Left colon (tissue), 2 donors: ENCODE measurements at places on chromosomes 6 and 20.

- DNase-seq = no peak
Measured at GRCh38 chr6:71489736-71490135, 201.1 kb downstream of the OGFRL1 start.

DNA sequence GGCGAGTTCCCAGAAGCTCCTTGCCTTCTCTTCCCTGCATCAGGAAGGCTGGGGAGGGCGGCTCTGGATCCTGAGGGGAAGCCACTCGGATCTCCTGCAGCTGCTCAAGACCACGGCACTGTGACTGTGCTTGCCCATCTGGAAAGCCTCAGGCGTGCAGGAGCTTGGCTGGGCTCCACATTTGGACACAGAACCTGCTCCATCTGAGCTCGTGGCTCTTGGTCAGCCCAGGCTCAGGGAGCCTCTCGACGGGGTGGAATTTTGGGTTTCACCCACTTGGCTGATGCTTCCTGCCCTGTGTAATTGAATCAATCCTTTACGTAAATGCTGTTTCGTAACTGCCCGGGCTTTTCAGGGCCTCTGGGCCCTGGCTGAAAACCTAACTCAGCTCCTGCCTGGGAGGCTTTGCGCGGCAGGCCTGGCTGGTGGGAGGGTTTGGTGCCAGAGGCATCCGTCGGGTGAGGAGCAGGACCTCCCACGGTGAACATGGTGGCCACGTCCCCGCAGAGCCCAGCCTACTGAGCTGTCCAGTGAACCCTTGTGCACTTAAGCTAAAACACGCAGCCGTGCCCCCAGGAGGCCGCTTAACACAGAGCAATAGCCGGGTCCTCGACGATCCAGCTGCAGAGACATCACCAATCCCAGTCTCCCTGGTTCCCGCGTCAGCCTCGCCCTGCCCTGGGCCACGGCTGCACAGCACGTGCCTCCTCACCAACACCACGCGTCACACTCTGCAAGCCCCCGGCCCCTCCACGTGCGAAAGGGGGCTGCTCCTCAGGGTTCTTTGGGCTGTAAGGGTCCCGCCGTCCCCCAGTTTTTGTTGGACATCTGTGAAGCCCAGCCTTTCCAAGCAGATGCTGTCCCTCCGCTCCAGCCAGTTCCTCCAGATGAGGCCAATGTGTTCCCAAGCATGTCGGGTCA lies 241.0 kb downstream of the DLL1 start:
- DNase-seq = peak; percentile 90

DNA sequence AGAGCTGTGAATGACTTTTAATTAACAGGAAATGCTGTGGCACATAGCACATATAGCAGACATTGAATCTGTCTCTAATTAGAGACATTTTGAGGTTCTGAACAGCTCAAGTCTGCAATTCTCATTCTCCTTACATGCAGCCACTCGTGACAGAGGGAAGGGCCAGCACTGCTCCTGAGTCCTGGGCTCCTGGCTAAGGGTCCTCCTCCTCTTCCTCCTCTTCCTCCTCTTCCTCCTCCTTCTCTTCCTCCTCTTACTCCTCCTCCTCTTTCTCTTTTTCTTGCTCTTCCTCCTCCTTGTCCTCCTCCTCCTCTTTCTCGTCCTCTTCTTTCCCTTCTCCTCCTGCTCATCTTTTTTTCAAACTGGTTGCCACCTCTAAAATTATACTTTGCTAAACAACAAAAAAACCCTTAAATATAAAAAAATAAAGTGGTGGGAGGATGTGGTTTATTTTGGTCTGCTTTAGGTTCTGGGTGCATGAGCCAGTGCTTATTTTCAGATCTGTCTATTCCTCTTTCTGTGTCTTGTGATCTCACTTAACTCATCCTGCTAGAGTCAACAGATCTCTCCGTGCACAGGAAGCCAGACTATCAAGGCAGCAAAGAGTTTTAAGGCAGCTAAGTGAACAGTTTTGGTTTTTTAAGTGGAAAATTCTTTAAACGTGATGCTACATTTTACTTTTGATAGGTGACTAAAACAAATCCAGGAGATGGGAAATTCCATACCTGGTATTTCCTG lies 159.3 kb downstream of the CD83 start:
- no peak for DNase-seq

GRCh38 chr20:53255102-53255710 lies 283.0 kb downstream of the TSHZ2 start:
- no peak for DNase-seq

GRCh38 chr6:83985308-83985713 lies 48.3 kb upstream of the MRAP2 start:
- no peak for DNase-seq

DNA sequence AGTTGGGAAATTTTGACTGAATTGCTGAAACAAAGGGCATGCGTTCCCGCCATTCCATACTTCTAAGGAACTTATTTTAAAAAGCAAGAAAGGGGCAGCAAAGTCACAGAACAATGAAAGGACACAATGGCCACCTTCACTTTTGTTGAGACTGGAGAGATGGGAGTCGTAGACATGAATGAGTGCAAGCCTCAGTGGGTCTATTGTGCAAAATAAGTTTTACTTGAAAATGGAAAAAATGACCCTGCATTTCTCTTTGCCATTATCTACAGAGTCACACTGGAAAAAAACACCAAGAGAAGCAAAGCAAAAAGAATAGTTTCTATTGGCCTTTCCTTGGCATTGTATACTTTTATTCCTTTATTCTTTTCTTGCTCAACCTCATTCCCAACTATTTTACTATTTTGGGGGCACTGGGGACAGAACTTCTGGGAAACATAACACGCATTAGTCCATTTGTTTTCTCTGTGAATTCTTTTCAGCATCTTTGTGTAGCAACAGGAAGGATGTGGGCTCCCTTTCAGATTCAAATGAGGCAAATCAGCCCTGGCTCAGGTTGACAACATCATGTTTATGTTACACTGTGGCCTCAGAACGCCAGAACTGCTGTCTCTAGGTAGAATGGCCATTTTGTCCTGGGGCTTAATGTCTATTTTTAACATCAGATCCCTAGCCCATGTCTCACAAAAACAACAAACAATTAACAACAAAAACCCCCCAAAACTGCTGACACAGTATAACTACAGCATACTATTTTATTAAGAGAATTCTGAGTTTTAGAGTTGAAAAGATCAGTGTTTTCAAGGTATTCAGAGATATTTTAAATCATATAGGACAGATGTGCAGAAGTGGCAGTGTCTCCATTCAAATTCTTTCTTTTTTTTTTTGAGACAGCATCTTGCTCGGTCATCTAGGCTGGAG lies 122.2 kb downstream of the FYN start:
- no peak for DNase-seq

DNA sequence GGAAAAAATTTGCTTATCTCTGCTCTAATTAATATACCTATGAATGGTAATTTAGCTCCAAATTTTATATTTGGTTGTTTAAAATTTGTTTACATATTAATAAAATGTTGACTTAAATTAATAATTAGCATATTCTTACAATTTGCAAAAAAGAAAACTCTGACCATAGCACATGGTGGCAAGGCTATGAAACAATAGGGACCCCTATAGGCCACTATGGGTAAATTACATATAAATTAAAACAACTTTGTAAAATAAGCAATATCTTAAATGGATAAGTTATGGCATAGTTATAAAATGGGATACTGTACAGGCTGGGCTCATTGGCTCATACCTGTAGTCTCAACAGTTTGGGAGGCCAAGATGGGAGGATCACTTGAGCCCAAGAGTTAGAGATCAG lies 76.0 kb downstream of the MKKS start:
- DNase-seq = no peak

GRCh38 chr6:2766767-2767656 lies 1.8 kb downstream of the WRNIP1 start:
- DNase-seq = no peak

DNA sequence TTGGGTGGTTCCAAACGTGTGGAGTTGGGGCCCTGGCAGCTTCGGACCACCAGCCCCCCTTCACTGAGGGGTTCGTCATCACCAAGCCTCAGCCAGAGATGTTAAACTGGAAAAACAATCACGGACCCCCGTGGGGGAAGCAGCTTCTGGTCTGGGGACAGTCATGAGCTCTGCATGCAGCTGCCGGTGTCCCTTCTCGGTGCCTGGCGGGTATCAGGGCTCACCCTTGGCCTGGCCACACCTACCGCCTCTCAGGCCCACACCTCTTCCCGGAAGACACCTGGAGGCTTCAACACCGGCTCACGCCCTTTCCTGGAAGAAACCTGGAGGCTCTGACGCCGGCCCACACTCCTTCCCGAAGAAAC lies 77.8 kb upstream of the BHLHE23 start:
- no peak for DNase-seq

DNA sequence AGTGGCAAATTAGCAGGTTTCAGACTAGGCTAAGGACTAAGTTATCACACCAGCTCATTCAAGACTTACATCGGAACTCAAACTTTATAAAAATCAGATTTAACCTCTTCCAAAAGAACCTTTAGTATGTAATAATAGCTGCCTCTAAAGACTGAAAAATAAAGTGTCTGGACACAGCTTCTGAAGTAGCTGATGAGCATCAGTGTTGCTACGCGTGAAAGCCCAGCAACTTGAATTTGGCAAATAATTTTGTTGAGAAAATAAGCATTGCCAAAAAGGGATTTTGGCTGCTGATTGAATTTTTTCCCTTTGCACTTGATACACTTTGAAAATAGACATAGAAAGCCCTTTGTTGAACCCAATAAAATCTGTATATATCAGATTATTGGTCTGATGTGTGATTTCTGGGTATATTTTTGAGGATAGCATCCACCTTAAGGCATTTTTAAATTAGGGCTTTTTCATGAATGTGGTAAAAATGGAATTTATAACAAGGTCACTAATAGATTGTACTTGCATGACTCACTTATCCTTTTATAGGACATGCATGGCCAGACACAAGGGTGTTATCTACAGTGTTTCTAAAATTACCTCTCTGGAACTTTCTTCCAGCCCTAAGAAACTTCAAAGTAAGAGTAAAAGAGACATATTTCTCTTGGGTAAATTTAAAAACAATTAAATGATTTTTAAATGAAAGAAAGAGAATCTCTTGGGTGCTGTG lies 350.4 kb downstream of the TENT5A start:
- no peak for DNase-seq
